ENCODE measurements at places on chromosomes 3 and 15.

DNA sequence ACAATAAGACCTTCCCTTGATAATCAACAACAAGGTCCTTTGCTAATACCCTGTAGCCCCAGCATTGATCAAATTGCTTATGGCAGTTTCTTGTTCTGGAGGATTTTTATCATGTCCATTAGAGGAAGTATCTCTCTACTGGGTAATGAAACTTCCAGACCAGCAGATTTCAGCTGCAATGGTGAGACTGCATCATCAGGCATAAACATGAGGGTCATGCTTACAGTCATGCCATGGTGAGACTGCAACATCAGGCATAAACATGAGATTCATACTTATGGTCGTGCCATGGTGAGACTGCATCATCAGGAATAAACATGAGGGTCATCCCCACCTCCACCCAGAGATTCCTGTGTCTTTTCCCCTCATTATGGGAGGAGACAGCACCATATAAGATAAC is 129.0 kb upstream of the LIPC start:
- DNase-seq = no peak

- DNase-seq = no peak
Measured at GRCh38 chr3:70342149-70342548, 29.7 kb upstream of the MDFIC2 start.

DNA sequence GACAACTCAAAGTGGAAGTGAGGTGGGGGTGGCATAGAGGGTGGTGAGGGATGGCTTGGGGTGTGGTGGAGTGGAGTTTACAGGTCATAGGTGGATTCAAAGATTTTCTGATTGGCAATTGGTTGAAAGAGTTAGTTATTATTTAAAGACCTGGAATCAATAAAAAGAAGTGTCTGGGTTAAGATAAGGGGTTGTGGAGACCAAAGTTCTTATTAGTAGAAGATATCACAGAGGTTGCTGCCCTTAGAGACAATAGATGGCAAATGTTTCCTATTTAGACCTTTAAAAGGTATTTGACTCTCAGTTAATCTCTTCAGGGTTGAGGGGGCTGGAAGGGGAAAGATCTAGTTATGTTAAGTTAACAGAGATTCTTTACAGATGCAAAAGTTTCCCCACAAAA is 412.3 kb upstream of the TBL1XR1 start:
- no peak for DNase-seq

- DNase-seq = no peak
Measured at GRCh38 chr3:115021061-115021460, 126.0 kb downstream of the ZBTB20 start.

DNA sequence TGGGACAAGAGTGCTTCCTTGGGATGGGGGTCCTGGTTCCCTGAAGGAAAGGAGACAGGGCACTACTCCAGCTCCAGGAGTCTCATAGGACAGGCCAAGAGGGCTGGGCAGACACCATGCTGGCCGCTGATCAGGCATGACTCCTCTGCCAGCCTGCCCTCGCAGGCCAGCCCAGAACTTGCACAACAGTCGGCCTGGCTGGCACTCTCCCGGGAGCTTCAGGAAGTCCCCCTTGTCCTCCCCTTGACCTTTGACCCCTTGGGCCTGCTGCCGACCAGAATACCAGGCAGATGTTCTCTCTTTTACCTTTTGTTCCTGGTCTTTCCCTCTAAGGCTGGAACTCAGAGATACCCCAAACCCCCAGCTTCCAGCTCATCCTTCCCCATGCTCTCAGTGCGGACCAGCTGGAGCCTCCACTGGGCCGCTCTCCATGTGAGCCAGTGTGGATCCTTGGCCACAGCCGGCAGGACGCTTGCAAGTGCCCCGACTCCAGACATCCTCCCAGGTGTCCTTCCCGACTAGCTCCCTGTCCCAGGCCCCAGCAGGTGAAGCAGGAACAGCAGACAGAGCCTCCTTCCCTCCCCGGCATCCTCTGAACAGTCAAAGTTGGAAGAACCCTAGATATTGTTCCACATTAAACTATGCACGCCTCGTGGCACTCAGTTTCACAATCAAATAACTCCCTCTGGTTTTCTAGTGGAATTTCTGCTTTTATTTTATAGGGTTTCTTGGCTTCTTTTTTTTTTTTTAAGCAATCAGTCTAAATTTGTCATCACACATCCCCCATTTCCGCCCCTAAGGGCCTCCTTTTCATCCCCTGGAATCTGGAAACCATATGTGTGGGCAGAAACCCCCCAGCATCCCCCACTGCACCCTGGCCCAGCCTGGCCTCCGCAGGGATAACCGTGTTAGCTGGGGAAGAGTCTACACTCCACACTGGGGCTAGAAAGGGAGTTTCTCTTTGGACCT is 15.7 kb downstream of the VPS18 start:
- peak; percentile 64 for DNase-seq

DNA sequence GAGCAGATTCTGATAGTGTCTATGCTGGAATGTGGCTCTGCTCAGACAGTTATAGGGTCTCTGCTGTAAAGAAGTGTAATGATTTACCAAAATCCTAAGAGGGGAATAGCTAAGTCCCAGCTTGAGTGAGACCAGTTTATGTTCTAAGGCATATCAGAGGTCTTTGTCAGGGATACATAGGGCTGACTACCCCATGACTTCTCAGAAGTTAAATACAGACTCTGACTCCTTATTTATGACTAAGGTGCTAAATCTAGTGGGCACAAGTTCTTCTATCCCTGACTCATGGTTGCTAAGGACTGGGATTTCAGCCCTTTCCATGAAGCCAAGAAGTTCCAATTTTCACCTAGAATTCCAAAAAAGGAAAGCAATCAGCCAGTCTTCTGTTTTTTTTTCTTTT is 192.6 kb upstream of the POU1F1 start:
- DNase-seq = no peak

GRCh38 chr3:41195946-41196345 is 3.4 kb upstream of the CTNNB1 start:
- no peak for DNase-seq

- DNase-seq = no peak
Measured at GRCh38 chr3:159821110-159821509, 167.5 kb upstream of the IL12A start.

- DNase-seq = peak; percentile 40
Measured at GRCh38 chr15:68479406-68479805, 47.4 kb upstream of the ITGA11 start.

DNA sequence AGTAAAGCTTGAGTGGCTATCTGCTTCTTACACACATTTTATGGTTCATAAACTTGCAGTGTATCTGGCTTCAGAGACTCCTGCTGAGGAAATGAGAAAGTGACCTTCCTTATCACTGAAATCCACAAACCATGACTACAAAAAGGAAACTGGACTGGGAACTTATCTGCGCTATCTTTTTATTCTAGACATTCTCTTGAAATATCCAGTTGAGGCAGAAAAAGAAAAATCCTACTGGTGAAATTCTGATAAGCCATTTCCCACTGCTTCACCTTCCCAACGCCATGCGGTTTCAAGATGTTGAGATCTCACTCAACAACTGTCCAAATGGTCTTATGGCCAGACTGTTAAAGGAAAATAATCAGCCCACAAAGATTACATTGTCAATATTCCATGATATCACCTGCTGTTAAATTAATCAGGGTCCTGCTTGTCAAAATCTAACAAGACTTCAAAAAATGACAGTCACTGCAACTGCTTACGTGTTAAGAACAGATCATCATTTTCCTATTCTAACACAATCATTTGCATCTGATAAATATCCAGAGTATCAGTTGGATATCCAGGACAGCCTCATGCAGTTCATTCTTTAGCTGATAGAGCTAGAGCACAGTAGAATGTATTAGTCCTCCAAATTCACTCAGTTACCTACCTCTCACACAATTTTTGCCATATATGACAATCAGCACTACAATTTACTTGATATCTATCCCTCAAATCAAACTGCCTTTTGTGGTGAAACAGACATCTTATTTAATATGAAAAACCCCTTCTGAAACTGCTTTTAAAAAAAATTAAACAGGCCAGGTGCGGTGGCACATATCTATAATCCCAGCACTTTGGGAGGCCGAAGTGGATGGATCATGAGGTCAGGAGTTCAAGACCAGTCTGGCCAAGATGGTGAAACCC is 538.1 kb downstream of the MAGI1 start:
- DNase-seq = no peak

- DNase-seq = no peak
Measured at GRCh38 chr15:69074843-69075224, 60.3 kb downstream of the NOX5 start.

- no peak for DNase-seq
Measured at GRCh38 chr3:124513610-124513997, 216.6 kb upstream of the UMPS start.

DNA sequence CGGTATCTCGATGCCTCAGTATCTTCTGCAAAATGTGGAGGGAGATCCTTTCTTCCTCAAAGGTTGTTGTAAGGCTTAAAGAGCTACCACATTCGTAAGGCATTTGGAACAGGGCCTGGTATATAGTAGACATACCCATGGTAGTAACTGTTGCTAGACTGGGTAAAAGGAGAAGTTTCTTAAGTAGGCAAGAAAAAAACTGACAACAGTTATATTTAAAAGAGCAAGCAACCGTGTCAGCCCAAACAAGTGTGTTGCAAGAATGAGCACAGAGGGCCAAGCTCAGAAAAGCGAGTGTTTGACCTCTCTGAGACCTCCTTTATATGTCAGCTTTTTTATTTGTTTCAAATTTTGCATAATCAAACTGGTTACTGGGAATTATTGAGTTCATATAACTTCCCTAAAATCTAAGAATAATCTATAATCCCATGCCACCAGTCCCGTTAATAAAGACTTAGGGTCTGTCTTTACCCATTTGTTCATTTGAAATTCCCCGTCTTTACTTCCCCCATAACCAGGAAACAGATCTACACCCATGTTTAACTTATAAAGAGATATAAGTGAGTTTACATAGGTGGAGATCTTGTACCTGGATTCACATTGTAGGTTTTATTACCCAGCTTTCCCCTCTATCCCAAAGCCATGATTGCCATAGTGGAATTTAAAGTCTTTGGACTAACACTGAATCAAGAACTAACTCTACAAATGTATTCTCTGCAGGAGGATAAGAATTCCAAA is 7.3 kb downstream of the B3GNT5 start:
- DNase-seq = no peak

- peak; percentile 34 for DNase-seq
Measured at GRCh38 chr15:83289160-83289559, 4.7 kb upstream of the BNC1 start.

GRCh38 chr15:75170711-75171341 is 30.9 kb upstream of the C15orf39 start:
- peak; percentile 42 for DNase-seq

DNA sequence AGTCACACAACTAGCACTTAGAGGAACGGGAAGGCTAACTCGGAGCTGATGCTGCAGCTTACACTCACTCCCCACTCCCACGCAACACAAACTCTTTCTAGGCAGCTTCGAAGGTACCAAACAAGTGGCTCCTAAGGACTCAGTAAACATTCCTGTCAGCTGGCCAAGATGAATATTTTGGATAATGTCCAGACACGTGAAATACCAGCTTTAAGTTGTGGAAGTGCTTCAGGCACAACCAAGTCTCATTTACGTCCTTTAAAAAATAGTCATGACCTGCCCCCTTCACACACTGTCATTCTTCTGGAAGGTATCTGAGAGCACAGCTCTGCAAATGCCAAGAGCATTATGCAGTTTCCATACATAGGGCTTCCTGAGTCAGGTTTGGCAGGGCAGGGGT is 1005.9 kb upstream of the CFAP20DC start:
- DNase-seq = peak; percentile 0

DNA sequence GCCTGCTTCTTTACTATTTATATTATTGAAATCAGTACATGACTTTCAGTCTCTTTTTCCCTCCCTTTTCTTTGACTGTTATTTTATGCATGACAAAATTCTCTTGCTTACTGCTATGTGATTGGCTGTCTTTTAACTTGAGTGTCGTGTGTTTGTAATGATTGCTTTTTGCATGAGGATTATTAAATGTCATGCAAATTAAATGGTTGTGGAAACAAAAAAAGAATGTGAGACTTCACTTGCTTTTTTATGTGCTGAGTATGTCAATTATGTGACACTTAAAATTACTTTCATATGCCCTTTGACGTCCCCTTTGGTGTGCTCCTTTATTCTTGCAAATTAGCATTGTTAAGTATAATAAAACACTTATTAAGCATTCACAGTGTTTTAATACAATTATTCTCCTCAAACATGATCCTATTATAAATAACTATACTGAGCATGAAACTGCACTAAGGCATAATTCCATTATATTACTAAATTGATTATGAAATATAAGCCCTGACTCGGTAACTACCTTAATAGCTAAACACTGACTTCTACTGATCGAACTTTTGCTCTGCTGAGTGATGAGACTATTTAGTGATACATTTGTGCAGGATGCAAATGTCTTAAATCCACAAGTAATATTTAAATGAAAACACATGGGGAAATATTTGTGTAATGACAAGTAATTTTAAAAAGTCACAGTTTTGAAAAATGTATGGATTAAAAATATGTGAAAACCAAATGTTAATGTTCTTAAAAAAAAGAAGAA is 401.7 kb downstream of the NLGN1 start:
- DNase-seq = no peak

DNA sequence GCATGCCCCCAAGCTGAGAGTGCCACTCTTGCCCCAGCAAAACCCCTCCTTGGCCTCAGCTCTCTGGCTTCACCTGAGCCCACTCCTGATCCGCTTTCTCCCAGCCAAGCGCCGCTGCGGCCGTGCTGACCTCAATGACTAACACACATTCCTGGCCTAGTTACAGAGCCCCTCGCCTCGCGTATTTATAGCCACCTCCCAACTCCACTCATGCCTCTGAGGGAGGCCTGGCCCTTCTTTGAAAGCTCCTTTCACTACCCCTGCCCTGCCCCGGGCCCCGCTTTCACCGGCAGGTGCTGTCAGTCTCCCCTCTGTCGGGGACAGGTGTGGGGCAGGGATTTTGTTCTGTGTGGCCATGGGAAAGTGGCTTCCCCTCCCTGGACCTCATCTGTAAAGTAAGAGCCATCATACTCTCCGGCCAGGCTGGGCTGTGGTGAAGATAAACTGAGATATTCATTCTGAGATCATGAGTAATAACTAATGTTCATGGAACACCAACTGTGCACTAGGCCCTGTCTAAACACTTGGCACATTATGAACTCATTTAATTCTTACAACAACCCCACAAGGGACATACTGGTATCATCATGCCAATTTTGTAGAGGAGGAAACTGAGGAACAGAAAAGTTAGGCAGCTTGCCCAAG is 13.2 kb upstream of the ATP2B2 start:
- peak; percentile 71 for DNase-seq

DNA sequence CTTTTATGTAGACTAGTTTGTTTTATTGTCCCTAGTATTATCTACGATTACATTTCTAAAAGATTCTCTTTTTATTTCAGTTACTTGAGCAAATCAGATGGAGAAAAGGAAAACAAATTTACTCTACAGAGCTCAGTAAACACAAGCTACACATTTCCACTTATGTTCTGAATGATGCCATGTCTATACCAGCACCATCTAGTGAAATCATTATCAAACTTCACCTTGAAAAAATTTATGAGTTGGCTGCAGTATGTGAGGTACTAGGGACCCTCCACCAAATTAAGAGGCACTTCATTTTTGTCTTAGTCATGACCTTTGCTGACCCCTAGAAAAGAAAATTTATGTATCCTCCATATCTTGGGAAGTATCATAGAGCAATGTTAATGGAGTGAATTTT is 827.4 kb downstream of the SI start:
- no peak for DNase-seq

GRCh38 chr3:183313351-183313750 is 60.3 kb downstream of the B3GNT5 start:
- no peak for DNase-seq

GRCh38 chr3:46236294-46237054 is 5.8 kb upstream of the CCR3 start:
- DNase-seq = no peak

- DNase-seq = peak; percentile 82
Measured at GRCh38 chr3:78878011-78878410, 889.8 kb downstream of the ROBO1 start.

All from EL (cell line).